ENCODE measurements at places on chromosomes 1 and 21.

- no peak for DNase-seq
Observed at GRCh38 chr1:58317694-58318093, 228.8 kb downstream of the OMA1 start.

- DNase-seq = no peak
Observed at GRCh38 chr1:9315411-9316079, 22.9 kb downstream of the SPSB1 start.

GRCh38 chr1:167484726-167485502 lies 33.4 kb downstream of the CD247 start:
- no peak for DNase-seq

- no peak for DNase-seq
Observed at GRCh38 chr1:220990427-220991339, 111.4 kb downstream of the HLX start.

GRCh38 chr1:200686620-200687019 lies 16.9 kb upstream of the DDX59 start:
- no peak for DNase-seq
